Kasumi-1 (cell line): ENCODE measurements at places on chromosomes 3 and 15.

- no peak for DNase-seq
These were observed 1.4 kb downstream of the LTF start for GRCh38 chr3:46463120-46463867.

GRCh38 chr15:67607959-67608637 is 65.6 kb downstream of the MAP2K5 start:
- no peak for DNase-seq

- peak; percentile 18 for DNase-seq
These were observed 92.6 kb downstream of the ERC2 start for GRCh38 chr3:56375654-56376053.

DNA sequence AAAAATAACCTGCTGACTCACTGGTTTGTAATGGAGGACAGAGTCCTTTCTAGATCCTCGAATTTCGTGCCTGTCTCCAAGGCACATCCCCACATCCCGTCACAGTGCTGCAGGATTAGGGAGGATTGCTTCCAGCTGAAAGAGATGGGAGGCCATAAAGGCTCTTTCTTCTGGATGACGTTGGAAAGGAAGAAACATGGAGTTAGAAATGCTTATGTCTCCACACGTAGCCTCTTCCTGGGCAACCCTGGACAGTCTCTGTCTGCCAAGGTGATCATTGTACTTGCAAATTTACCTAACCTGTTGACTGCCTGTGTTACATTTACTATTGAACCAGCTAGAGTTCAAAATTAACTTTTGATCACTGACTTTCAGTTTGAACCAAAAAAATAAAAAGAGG is 27.6 kb upstream of the VILL start:
- no peak for DNase-seq

DNA sequence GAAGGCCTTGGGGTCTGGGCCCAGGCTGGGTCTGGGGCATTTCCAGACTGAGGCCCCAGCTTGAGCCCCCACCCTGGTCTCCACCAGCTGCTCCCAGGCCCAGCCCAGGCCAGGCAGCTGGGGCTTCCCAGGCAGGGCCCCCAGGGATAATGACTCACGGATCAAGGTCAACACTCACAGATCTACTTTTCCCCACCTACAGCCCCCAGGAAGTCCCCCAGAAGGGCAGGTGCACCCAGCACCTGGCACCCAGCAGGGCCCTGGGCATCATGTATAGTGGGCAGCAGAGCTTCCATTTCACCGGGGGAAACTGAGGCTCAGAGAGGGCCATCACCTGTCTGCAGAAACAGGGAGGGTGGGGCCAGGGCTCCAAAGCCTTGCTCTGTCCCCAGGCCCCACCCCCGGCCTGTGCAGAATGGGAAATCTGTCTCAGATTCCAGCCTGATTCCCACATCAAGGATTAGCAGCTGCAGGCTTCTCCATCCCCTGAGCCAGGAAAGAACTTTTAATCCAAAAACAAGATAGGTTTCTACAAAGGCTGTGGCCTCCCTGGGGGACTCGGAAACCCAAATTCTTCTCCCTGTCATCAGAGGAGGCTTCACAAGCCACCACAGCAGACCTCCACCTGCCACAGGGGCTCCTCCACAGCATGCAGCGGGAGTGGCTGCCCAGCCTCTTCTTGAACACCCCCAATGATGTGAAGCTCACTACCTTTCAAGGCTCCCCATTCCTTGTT is 49.8 kb downstream of the IQSEC1 start:
- DNase-seq = no peak
